Fibroblast of gingiva (primary cell): ENCODE measurements at places on chromosomes 12 and 14.
A peak's percentile ranks its signal among the peaks of the same experiment; 100 is the strongest.

DNA sequence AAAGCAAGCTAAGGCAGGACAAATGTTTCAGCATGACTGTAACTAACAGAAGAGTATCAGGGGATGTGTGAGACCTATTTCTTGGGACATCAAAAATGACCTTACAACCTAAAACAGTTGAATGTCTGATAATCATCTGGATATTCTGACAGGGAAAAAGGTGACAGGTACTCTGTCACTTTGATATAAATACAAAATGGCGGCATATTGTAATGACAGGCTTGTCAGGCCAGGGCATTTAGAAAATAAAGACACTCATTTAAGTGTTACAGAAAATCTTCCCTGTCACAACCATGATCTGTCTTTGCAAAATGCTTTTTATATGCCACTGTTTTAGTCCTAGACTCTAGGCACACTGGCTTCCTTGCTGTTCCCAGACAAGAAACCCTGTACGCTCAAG is 1033.3 kb upstream of the FLRT2 start:
- DNase-seq = no peak

- no peak for DNase-seq
Observed at GRCh38 chr14:91356181-91356763, 61.3 kb downstream of the CCDC88C start.

GRCh38 chr14:38253676-38254075 is 2.2 kb downstream of the CLEC14A start:
- DNase-seq = no peak

DNA sequence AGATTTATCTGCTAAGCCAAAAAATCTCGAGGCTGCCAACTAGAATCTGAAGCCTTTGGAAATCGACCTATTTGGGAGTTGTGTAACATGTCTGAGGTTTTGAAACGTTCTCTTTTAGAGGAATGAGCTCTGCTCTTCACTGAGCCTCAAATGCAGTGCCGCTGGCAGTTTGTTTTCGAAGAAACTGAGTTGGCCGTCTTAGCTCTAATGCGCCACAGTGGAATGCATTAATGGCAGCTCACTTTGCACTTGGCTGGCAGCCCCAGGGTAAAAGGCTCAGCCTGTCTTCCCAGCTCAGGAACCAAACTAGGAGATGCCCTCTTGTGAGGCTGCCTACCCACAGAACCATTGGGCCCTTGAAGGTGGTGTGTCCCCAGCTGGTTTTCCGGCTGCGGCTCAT is 53.8 kb downstream of the SFSWAP start:
- DNase-seq = peak; percentile 87

GRCh38 chr12:101581190-101581589 is 13.6 kb upstream of the MYBPC1 start:
- DNase-seq = no peak

GRCh38 chr14:74426202-74426582 is at the start of gene SYNDIG1L:
Gene SYNDIG1L (minus strand): TSS chr14:74426210. CDS start chr14:74409744, 16,466 bp downstream.
- DNase-seq = no peak

DNA sequence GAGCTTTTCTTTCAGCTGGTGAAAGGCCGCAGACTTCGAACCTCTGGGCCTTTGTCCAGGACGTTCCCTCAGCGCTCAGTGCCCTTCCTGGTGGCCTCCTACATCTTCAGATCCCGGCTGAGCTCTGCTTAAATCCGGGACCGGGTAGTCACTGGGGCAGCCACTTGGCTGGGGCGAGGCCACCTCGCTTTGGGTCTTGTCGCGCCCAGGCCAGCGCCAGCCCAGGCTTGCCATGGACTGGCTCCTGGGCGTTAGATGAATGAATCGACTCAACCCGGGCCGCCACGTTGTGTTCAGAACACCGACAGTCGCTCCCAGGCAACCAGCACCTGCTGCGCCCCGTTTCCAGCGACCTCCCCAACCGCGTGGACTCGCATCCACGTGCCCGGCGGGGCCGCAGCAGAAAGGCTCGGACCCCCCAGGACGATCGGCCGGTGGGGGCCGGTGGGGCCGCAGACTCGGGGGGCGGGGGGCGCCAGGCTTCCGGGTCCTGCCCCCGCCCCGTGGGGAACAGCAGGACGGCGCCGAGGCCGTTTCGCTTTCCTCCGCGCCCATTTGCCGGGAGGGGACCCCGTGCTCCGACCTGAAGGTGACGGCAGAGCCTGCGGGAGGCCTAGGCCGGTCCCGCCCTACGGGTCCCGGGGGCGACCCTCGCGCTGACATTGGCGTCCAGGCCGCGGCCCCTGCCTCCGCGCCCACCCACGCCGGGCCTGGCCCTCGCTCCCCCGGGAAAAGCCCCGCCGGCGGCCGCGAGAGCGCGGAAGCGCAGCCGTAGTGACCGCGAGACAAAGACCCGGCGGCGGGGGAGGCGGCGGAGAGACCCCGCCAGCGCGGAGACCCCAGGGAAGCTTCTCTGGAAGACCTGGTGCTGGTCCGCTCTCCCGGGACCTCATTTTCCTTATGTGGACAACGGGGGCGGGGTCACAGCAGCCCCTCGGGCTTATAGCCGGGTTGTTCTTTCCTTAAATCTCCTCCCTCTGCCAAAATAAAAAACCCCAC is 37.3 kb upstream of the RCOR1 start:
- peak; percentile 15 for DNase-seq

- no peak for DNase-seq
Observed at GRCh38 chr12:51390891-51391282, 319 bp downstream of the GALNT6 start.

GRCh38 chr12:102302553-102302952 is 104.9 kb upstream of the PMCH start:
- DNase-seq = no peak

- DNase-seq = no peak
Observed at GRCh38 chr12:105459760-105460330, 129.4 kb downstream of the C12orf75 start.

DNA sequence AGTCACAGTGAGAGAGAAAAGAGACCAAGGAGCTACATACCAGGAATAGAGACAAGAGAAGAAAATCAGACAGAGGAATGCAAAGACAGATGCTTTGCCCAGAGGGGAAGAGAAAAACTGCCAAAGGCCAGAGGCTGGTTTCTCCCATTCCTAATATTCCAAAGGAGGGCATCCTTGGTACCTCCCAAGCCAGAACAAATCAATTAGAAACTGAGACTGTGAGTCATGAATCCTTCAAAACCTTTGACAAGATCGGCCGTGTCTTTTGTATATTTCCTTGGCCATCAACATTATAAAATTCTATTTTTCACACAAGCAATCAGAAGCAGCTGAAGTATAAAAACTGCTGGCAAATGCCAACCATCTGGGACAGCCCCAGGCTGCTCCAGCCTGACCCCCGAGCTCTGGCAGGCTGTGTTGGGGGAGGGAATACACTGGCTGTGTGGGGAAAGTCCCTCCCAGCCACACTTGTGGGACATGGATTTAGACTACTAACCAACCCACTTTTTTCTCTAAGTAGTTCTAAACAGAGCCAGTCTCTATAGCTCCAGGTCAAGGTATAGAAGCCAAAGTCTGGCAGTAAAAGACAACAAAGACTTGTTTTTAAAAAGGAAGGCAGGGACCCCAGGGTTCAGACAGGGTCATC is 13.7 kb downstream of the POMT2 start:
- DNase-seq = peak; percentile 28
